ENCODE measurements at places on chromosomes 6 and 20.
A peak's percentile ranks its signal among the peaks of the same experiment; 100 is the strongest.

DNA sequence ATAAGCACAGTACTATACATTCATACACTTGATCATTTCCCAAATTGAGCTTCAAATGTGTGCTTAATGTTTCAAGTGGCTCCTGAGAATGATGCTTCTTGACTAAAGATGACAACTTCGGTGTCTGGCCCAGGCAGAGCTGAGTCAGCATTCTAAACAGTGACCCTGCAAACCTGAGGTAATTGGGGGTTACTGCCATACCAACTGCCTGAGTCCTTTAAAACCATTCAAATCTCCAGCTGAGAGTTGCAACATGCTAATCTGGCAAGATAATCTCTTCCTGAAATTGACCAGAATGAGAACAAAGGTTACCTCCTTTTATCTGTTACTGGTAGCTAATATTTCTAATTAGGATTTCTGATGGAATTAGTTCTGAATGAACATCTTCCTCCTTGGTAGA is 8.2 kb downstream of the BACH2 start:
- no peak for DNase-seq

DNA sequence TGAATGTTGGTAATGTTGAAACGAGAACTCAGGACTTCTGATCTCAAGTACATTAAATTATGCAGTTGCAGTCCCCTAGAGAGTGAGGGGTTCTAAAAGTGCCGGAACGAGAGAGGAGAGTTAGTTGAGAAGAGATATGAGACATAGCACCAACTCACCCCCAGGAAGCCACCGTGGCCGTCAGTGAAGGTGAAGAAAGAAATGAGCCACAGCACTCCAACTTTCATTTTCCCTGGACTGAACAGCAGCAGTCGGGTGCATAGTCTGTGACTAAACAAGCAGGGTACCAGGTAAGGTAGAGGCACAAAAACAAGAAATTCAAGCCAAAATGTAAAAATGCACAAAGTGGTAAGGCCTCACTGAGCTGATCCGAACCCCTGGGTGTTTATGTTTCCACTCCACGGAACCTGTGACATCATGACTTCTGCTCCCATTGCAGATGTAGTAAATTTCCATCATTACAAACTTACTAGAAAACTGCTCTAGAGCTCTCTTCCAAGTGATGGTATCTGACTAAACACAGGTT is 13.2 kb downstream of the ADGRF1 start:
- no peak for DNase-seq

GRCh38 chr6:15960740-15961634 is 167.9 kb upstream of the MYLIP start:
- DNase-seq: no peak

DNA sequence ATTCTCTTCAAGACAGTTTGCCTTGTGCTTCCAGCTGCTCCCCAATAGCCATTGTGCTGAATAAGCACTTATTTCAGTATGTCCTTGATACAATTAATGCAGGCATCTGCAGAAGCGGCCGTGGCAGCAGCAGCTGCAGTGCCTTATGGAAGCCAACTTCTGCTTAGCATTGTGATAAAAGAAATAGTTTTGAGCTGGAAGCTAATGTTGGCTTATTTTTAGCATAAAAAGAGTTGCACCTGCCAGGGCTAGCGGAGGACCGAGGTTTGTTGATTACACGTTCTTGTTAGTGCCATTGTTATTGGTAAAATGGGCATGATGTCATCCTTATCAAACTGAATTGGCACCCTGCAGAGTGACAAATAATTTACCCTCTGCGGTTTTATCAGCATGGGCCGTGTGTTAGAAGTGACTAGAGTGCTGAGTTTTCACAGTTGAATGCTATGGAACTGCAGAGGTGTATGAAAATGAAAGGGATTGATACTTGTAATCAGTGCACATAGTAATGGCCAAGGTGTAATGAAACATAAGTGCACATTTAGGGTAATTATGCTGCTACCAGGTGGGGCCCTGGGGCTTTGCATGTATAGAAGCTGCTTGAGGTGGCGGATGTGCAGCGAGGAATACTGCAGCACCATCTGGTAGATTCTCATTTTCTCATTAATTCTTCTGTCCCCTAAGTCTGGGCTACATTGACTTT is 334.3 kb downstream of the CDKAL1 start:
- no peak for DNase-seq

- DNase-seq: no peak
These were observed 191.7 kb upstream of the RIN2 start for GRCh38 chr20:19566226-19566945.

DNA sequence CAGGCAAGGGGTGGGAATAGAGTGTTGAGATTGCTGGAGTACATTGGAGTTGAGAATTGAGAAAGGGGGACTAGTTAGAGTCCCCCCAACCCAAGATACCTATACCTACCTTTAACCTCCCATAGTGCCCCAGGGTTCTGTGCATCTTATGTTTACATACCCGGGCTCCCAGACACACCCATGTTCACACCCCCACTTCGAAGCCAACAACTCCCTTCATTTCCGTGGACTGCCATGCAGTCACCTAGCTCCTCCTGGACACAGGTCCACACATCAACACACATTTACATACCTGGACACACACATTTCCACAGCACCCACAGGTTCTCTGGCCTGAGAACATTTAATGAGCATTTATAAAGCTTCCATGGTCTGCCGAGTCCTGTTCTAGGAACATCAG is 5.1 kb downstream of the TMEM63B start:
- DNase-seq: no peak

- no peak for DNase-seq
These were observed 55.6 kb upstream of the BEND6 start for GRCh38 chr6:56899311-56899710.

DNA sequence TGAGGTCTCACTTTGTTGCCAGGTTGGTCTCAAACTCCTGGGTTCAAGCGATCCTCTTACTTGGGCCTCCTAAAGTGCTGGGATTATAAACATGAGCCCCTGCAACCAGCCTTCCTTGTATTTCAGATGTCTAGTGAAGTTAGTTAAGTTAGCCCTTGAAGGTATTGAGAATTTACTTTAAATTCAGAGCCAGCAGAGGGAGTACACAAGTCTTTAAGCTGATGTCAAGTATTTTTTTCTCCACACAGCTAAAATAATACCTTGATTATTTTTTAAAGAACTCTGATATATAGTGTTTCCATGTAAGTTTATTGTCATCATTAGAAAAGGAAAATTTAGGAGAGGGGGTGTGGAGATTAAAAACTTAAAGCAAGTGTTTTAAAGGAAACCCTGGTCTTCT is 9.8 kb downstream of the FOXO3 start:
- DNase-seq: no peak

- no peak for DNase-seq
These were observed 85.5 kb upstream of the RPS6KA2 start for GRCh38 chr6:166712286-166713228.

DNA sequence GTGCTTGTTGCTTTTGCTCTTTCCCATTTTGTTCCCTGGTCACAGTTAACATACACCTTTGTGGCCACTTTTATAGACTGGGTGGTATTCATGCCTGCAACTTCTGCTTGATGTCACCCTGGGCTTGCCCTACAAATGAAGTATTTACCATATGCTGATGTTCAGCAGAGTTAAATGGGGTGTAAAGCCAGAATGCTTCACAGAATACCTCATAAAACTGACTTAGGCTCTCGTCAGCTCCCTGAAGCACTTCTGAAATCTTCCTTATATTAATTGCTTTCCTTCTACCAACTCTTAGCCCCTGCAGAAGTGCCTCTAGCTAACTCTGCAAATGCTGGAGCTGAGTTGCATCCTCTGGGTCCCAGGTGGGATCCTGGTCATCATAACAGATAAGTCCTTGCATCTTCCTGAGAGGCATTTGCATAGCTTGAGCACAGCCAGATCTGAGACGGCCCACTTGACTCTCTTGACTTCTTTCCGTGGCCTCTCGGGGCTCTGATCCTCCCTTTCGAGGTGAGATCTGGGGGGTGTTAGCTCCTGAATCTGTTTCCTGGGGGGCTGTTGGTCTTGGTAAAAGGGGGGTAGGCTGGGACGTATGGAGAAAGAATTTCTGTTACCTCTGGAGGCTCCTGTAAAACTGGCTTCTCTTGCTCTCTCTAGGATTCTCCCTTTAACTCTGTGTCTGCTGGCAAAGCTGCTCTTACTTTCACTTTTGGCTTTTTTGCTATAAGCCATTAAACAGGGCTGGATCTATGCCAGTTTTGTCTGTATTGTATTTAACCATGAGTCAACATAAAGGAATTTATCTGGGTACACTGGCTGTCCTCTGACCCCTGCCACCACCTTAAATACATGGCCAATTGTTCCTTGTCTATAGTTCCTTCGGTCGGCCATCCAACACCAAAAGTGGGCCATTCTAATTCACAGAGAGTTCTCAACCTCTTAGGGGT is 223.0 kb upstream of the SYNCRIP start:
- DNase-seq: no peak

GRCh38 chr6:25173246-25173645 is 105.9 kb upstream of the CARMIL1 start:
- no peak for DNase-seq

GRCh38 chr20:9503526-9504245 is 10.7 kb upstream of the LAMP5 start:
- DNase-seq: peak; percentile 73

DNA sequence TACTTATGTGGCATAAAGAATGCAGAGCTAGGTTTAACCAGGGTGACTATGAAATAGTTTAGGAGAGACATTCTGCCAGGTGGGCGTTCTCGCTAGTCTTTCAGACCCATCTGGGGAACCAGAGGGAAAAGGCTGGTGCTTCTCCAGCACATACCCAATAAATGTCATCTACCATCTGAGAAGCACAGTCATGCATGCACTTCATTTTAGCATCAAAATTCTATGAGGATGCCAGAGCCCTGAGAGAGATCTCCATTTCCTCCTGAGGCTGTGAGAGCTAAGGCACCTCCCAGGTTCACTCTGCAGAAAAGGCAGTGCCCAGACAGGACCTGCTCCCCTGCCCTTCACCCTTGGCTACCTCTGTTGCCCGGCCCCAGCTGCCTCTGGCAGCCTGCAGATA is 231.7 kb upstream of the PRND start:
- DNase-seq: no peak

DNA sequence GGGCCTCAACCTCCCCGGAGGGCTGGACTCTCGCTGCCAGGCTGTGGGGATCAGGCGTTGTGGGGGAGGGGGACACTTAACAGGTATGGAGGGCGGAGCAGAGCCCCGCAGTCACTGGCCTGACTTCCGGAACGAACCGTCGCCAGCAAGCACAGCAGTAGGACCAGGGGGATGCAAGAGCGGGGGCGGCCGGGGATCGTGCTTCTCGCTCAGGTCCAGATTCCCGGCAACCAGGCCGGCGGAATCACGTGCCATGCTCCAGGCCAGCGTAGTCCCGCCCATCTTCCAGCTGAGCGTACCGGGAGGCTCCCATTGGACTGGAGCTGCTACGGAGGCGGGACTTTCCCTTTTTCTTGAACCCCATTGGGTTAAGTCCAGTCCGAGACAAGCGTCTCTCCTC is 10.0 kb upstream of the POU5F1 start:
- DNase-seq: no peak

- DNase-seq: peak; percentile 47
These were observed 39.2 kb upstream of the TLDC2 start for GRCh38 chr20:36836591-36837269.

All from SIG-M5 (cell line).